ENCODE measurements at places on chromosomes 6 and 20.

- DNase-seq = no peak
Measured at GRCh38 chr6:6284221-6284966, 36.1 kb downstream of the F13A1 start.

- DNase-seq = peak; percentile 42
Measured at GRCh38 chr6:139905404-139906052, 531.1 kb upstream of the CITED2 start.

- no peak for DNase-seq
Measured at GRCh38 chr6:46293641-46294316, 123.0 kb upstream of the ENPP5 start.

DNA sequence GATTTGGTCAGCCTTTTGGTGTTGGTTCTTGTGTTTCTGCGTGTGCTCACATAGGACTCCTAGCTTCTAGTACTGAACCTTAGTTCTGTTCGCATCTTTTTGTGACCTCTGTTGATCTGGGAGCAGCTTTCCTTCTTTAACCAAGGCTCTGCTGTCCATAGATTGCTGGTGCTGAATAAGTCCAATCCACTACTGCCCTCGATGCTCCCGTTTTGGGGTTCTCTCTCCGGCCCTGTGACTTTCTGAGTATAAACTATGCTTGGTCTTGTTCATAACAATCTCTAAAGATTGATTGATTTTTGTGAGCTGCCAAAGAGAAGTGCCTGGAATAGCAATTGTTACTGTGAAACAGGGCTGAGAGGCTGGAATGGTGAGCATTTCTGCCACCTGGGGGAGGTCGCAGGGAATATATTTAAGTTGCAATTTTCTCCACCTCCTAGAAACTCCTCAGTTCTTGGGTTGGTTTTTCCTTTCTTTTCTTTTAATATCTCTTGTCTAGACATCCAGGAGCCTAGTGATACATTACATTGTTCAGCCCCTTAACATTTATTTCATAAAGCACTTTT lies 422.9 kb upstream of the CHD6 start:
- no peak for DNase-seq

- DNase-seq = peak; percentile 74
Measured at GRCh38 chr20:34891166-34892062, 15.0 kb downstream of the ACSS2 start.

GRCh38 chr6:13865141-13865540 lies 50.8 kb upstream of the MCUR1 start:
- DNase-seq = no peak

DNA sequence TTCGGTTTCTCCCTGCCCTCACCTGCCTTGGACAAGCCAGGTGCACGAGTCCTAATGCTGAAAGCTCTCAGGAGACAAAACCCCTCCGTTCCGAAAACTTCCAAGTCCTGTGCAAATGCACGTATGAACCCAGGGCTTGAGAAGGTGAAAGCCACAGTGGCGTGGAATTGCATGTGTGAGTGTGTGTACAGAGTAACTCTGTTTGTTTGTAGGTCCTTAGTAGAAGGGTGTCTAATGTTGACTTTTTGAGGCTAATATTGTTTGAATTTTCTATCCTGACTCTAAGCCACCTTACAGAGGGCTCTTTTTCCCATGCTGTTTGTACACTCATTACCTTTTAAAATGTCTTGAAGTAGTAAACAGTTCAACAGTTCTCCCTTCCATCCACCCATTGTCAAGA lies 129.1 kb downstream of the FOXA2 start:
- no peak for DNase-seq

GRCh38 chr6:25277386-25277785 lies 1.8 kb upstream of the CARMIL1 start:
- no peak for DNase-seq

GRCh38 chr20:33724439-33725094 lies 4.5 kb upstream of the PXMP4 start:
- DNase-seq = peak; percentile 60

GRCh38 chr6:158752613-158753012 lies 66.6 kb downstream of the EZR start:
- DNase-seq = no peak

DNA sequence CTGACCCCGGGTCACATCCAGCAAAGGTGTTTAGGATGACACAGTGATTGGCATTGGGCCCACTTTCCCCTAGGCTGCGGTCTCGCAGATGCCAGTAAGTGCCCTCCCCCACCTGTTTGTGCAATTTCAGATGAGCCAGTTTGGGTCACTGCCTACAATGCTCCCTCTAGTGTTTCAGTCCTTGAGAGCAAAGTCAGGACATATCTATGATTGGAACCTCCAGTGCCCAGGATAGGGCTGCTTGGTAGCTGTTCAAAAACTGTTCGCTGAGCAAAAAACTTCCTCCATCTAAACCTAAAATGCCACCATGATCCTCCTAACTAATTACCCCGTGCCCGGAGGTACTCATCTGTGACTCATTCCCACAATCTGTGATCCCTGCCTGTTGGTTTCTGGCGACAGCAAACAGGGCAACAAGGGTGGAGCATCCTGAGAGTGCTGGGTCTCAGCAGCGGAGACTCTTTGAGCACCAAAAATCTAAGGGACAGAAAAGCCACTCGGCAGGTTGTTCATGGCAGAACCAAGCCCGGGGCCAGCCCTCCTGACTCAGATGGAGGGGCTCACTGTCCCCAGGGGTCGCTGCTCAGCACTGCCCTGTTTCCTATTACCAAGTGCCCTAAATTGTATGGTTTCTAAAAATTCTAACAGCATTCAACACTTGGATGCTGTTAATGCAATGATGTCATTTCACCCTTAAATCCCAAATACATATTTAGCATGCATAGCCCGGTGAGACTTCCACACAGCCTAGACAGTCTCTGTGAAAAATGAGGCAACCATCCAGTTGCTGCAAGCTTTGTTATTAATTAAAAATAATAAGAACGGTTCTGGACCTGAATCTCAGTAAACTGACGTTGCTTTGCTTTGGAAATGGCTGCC lies 5.0 kb downstream of the VSX1 start:
- no peak for DNase-seq

- DNase-seq = no peak
Measured at GRCh38 chr6:106383573-106383972, 23.1 kb downstream of the CRYBG1 start.

GRCh38 chr6:134267917-134268361 lies 50.0 kb downstream of the SGK1 start:
- no peak for DNase-seq

DNA sequence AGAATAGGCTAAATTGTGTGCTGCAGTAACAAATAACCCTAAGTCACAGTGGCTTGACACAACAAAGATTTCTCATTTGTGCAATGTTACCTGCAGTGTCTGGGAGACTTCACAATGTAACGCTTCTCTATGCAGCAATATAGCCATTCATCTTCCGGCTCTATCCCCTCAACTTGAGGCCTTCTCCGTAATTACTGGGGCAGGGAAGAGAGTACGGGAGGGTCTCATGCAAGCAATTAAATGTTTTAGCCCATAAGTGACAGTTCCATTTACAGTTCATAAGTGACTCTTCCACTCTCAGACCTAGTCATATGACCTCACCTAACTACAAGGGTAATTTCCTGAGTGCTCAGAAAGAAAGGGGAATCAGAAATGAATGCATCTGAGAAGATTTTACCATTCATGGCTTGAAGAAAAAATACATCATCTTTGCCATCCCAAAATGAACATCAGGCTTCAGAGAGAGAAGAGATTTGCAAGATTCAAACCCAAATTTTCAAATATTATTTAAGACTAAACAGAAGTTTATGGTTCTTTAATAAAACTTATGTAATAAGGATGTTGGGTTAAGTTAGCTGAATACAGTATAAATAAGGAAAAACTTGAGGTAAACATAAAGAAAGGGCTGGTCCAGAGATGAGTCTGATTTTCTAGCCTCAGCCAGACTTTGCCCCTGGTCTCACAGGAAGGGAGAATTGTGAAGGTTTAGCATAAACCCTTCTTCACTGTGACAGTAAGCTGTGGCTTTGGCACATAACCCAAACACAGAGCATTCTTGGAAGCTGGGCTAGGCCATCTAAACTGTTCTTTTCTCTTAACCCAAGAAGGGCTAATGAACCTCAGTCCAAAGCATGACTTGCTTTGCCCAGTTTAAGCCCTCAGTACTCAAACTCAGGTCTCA lies 13.3 kb downstream of the GPR6 start:
- no peak for DNase-seq

DNA sequence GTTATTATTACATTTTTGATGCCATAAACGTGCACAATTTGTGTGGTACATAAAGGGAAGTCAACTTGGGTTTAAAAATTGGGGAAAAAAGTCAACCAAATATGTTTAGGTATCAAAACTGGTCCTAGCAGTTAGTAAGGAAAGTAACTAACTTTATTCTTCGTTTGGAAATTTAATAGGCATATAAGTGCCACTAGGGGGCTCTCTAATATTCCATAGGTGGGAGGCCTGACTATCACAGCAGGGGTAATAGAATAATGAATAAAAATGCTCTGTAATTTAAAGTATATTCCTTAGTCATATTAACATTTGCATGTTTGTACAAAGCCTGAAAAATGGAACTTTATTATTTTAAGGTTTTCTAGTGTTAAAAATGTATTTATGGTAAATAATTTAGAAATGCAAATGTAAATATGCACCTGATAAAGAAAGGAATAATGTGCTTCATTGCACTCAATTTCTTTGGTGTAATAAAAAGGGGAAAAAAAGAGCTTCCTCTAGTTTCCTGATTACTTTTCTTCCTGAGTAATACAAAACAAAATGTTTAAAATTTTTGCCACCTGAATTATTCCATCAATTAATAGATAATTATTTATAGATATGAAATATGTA lies 125.7 kb upstream of the HDAC2 start:
- DNase-seq = peak; percentile 55

DNA sequence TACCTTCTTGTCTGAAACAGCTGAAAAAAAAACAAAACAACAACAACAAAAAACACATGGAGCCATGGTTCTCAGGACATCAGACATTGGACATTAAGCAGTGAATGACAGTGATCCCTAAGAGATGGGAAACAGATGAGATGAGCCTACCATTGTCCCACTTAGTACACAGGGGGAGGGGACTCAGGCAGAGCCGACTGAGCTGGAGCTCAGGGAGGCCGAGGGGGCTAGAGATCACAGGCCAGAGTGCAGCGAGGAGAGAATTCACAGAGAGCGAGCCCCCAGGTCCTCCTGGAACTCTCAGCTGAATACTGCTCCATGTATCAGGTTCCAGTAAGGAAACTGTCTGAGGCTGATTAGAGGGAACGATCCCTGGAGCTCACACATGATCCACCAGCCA lies 134.6 kb downstream of the GRM4 start:
- DNase-seq = no peak

- no peak for DNase-seq
Measured at GRCh38 chr6:139081471-139081870, 52.9 kb downstream of the ABRACL start.

- peak; percentile 97 for DNase-seq
Measured at GRCh38 chr6:32609731-32610640, 20.3 kb upstream of the HLA-DRB1 start.

DNA sequence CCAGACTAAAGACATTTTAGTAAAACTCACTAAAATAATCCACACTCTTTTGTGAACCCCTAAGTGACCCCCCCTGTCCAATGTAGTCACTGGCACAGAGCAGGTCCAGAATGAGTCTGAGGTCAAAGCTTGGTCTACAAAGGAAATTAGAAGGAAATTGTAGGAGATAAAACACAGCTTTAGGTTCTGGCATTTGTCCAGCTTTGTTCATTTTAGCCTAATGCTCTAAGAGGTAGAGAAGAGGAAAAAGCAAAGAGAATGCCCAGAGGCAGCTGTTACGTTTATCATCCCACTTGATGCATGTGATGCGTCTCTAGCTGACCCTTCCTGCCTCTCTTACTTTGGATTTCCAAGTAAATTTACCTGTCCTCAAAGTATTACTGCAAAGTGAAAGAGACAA lies 62.5 kb downstream of the CNKSR3 start:
- peak; percentile 62 for DNase-seq

- DNase-seq = no peak
Measured at GRCh38 chr6:152701863-152702401, 4.2 kb downstream of the MYCT1 start.

GRCh38 chr6:111677249-111677990 lies 71.7 kb upstream of the TRAF3IP2 start:
- DNase-seq = no peak

DNA sequence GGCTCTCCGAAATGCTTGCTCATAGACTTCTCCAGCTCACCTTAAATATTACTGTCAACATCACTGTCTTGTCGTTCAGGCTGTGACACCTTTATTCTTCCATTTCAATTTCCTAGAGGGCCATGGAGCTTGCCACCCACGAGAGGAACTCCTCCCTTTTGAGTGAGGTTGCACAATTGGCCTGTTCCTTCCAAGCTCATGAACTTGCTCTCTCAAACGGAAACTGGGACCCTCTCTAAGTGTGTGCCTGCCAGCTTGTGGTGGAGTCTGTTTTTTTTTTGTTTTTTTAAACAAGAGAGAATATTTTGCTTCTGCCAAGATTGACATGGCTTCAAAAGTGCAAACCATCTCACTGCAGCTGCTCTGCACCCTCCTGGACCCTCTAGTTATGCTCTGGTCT lies 19.3 kb upstream of the IYD start:
- DNase-seq = no peak

DNA sequence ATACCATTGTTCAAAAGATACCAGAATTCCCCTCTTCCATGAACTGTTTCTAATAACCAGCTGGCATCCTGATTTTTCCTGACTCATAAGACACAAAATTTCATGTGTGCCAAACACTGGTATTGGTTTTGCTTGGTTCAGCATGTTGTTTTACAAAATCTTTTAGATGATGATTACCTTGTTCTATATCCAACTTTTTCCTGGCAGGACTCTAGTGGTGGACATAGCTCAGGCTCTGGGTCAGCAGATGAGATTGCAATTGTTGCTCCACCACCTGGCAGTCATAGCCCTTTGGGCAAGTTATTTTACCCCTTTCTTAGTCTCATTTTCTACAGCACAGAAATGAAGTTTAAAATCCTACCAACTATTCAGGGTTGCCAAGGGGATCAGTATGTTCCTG lies 6.2 kb downstream of the TRIM38 start:
- DNase-seq = no peak

GRCh38 chr6:159715166-159715565 lies 12.1 kb upstream of the WTAP start:
- no peak for DNase-seq

- no peak for DNase-seq
Measured at GRCh38 chr6:100210137-100211117, 216.4 kb upstream of the MCHR2 start.

DNA sequence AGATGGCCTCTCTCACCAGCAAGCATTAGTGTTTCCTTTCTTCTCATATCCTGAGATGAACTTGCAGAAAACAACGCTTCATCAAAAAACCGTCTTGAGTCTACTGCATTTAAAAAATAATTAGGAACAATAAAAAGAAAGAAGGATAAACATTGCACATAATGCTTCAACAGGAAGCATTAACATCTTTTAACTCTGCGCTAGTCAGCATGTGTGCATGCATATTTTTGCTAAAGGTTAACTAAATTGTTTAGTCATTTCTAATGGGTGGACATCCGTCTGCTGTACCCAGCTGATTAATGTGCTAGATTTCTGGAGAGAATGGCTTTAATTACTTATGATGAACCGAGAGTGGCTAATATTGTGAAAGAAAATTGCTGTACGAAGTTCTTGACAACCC lies 349.3 kb downstream of the SOX4 start:
- DNase-seq = no peak

All from choroid plexus epithelial cell (primary cell).